NCI-H1930 (cell line): ENCODE measurements at places on chromosomes 3 and 15.

- DNase-seq: no peak
Observed at GRCh38 chr15:19899021-19899824, 642.4 kb downstream of the GOLGA6L6 start.

DNA sequence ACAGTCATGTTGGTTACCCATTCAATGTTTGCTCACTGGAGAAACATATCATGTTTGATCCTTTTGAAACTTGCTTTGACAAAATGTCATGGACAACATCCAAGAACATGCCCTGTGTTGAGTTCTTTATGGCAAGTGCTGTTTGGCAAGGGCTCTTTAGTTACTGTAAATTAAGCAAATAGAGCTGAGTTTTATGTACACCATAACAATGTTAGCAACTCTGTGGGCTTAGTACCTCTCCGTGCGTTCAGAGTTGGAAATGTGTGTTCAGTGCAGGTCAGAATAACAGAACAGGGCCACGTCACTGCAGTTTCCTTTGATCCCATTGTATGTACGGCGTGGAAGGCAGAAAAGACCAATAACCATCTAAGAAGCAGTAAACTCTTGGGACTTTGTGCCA is 132.5 kb downstream of the MYRIP start:
- no peak for DNase-seq

- DNase-seq: no peak
Observed at GRCh38 chr15:67183443-67184169, 70.9 kb downstream of the AAGAB start.

DNA sequence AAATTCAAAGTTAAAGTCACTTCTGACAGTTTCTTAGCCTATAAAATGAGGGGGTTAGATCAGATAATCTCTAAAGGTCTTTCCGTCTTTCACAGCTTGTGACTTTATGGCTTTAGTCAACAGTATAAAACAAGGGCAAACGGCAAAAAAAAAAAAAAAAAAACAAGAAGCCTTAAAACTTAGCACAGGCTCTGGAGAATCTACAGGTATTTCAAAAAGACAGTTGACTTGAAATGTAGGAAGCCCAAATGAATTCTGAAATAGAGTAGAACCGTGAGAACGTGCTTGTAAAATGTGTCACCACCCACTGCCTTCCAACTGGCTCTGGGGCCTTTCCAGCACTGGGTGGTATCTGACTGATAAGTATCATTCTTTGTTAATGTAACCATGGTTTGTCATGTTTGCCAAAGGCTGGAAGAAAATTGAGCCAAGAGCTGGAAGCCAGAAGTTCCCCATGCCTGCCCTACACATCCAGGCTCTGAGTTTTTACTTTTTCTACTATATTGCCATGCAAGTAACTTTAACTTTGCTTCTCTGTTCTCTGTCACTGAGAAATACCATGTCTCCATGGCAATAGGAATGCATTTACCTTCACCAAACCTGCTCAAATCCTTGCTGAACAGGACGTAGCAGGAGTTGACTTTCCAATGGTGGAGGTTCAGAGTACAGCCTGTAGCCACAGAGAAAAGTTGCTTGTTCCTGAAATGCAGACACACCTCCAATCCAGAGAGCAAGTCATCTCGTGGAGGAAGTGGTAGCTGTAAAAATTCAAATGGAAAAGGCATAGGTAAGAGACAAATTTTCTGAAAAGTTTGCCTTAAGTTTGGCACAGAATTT is 35.8 kb upstream of the THSD4 start:
- no peak for DNase-seq

DNA sequence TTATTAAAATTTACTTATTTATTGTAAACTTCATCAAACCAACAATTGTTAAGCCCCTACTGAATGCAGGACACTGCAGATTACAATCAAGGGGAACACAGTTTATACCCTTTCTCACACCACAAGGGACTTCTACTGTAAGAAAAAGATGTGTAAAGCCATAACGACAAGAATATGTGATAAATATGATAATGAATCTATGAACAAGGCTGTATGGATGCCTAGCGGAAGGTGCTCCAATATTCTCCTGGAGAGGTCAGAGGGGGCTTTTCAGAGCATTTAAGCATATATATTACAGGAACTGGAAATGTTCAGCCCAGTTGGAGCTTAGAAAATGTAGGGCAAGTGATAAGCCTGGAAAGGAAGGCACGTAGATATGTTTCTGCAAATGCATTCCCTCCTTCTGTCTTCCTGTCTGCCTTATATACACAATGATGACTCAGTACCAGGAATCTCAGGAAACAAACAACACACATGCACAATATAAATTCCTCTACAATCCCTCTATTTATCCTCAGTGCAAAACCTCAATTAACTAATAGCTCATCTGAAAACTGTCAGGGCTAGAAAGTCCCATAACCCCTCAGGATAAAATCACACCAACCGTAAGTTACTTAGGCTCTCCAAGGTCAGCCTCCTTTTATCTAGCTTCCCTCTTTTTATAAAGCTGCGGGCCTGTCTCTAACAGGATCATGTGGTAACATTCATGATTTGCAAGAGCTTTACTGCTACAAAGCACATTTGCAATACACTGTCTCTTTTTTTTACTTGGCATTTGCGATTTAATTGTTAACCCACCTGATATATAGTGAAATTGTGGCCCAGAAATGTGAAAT is 393.1 kb downstream of the LPP start:
- no peak for DNase-seq

DNA sequence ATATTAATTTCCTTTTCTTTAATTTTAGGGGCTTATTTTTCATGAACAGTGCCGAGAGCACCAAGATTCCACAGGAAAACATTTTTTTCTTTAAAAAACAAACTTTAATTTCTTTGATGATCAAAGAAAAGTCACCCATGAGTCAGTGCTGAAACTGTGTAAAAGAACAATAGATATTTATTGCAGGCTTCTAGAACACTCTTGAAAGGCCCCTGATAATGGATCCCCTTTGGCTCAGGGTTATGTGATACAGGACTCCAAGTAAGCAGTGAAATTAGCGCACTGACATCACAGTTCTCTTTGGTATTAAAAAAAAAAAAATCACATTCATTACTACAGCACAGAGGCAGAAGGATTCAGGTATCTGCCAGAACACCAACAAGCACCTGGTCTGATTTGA is 66.1 kb upstream of the MYZAP start:
- DNase-seq: no peak

DNA sequence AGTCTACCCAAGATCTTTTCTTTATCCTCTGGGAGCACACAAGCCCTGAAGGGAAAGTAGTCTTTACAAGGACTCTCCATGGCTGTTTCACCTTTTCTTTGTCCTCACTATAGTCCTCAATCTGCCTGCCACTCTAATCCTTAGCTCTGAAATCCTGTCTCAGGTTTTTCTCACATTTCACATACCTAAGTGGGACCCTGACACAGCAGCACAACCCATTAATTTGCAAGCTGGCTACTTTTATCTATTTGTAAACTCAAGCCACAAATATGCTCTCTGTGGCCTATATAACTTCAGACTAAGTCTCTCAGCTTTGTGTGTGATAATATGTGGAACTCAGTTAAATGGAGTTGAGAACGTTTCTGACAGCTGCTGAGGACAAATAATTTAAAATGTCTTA is 19.8 kb downstream of the SIN3A start:
- DNase-seq: no peak

GRCh38 chr3:48425281-48425812 is 4.5 kb downstream of the PLXNB1 start:
- DNase-seq: no peak

DNA sequence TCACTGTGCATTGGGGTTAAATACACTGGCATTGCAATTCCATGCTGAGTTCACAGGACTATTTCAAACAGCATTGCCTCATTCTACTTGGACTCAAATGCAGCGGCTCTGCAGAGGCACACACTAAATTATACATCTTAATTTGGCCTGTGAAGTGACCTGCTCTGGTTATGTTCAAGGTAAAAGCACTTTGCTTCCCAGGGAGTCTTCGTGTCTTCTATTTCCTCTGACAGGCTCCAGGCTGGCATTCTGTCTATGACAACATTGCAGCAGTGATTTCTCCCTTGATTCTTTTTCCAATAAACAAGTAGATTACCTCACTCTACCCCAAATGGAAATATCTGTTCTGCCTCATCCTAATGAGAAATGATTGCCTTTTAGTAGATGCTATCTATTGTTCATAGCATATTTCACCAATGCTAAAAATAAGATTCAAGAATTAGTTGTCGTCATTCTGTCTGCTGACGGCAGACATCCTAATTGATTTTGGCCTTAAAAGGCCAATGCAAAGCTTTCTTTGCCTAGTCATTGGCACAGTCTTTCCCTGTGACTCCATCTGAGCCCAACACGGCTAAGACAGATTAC is 33.8 kb downstream of the FMN1 start:
- no peak for DNase-seq

DNA sequence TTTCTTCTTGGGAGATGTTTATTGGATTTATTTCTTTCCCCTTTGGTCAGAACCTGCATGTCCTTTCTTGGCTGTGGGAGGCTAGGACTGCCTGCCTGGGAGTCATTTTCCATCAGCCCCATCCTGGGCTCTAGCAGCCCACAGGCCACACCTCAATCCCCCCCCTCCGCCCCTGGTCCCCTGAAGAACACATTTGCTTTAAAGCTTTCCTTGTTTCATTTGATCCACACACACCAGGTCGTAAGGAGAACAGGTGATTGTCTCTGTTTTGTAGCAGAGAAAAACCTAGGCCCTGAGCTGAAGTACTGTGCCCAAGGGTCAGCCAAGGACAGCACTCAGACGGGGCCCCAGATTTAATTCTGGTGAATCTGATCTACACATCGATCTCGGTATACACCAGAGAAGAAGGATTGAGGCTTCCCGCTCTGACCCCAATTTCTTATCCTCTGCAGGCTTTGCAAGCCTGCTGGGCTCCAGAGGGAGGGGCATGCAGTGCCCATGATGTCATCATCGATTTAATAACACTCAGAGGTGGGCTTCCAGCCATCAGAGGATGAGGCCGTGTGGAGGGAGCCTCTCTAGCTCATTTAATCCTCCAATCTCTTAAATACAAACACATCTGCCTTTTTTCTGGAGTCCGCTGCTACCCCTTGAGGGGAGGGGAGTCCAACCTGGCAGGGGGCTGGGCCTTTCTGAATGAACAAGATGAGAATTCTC is 1.7 kb upstream of the CLN6 start:
- DNase-seq: no peak

- no peak for DNase-seq
Observed at GRCh38 chr15:68887819-68888218, 42.5 kb upstream of the SPESP1 start.

DNA sequence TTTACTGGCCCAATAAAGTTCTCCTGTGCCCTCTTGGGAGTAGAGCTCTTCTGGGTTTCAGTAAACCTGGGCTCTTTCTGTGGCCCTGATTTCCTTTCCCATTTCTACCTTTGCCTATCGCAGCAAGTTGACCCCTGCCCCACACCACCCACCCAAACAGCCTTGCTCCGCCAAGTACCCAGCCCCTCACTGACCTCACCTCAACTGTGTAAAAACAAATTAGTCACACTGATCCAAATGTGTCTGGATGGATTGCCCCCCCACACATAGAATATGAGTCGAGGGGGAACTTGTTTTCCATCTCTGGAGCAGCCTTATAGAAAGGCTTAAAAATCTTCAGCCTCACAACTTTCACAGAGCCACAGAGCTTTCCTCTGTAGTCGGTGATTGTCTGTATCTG is 28.6 kb upstream of the VEPH1 start:
- no peak for DNase-seq

GRCh38 chr3:119794971-119795612 is 13.2 kb downstream of the NR1I2 start:
- DNase-seq: no peak

DNA sequence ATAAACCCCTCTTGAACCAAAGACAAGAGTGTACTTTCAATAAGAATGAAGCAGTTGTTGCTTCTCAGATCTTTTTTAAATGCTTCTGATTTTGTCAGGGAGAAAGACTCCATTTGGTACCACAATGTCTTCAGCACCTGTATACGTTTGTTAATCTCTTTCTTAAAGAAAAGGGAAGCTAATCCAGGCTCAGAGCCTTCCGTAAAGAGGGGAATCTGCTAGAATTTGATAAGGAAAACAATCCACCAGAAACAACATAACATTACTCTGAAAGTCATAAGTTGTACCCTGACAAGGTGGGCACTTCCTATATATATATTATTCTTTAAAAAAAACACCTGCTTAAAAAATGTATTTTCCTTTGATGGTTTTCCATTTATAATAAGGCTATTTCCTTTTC is 19.8 kb downstream of the SH3BP5 start:
- DNase-seq: no peak

DNA sequence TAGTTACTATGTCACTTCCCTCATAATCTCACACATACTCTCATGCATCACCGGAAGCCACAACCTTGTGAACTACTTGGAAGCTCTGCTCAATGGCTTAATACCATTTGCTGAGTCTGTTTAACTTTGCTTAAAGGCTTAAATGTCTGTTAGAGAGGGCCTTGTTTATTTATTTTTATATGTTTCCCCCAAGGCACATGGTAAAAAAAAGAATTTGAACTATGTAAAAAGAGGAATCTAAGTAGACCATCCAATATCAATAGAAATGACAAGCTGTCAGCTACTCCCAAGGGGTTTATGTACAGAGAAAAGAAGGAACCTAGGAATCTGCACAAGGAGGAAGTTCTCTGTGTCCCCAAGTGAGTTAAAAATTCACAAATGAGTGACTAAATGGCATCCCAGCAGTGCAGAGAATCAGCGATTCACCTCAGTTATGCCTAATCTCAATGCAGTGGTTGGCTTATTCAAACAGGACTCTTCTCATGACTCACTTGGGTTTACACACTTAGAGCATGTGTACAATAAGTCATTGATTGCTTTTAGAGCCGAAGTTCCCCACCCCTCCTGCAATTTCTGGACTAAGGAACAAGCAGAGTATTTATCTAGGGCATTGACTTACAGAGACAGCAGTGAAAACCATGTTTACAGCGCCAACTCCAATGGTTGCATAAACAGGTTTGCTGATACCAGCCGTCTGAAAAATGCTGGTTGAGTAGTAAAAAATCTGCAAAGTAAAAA is 24.4 kb downstream of the SLC2A2 start:
- no peak for DNase-seq

- no peak for DNase-seq
Observed at GRCh38 chr3:4756855-4757574, 222.2 kb upstream of the BHLHE40 start.

GRCh38 chr3:187924651-187925050 is 179.4 kb upstream of the BCL6 start:
- DNase-seq: no peak

DNA sequence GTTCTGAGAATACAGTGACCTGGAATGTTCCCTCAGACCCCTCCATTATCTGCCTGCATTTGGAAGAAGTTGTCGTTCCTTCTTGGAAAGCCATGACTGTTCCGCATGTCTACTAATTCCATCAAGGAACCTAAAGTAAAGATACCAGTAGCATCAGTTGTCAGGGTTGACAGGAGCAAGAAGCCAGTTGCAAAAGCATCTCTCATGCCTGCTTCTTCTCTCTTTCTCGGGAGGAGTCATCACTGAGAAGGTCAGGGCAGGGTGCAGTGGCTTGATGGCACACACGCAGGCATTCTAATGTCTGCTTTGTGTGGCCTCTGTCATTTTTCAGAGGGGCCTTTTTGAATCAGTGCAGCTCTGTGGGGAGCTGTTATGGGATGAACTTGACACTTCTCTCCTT is 276.6 kb upstream of the TPM1 start:
- DNase-seq: no peak

- no peak for DNase-seq
Observed at GRCh38 chr15:85480923-85481322, 100.5 kb downstream of the AKAP13 start.
